ENCODE measurements at places on chromosomes 2 and 18.

GRCh38 chr2:207319316-207319715 is 153.6 kb upstream of the KLF7 start:
- no peak for DNase-seq

DNA sequence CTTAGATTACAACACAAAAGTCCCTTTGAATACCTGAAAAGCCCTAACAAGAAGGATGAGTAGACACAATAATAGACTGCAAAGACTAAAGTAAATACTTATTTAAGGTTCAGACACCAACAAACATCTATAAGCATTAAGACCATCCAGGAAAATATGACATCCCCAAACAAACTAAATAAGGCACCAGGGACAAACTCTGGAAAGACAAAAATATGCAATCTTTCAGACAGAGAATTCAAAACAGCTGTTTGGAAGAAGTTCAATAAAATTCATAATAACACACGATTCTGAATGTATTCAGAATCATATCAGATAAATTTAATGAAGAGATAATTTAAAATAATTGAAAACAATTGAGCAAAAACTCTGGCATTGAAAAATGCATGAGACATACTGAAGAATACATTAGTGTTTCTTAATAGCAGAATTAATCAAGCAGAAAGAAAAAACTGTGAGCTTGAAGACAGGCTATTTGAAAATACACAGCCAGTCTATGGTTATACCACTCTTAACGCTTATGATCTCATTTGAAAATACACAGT is 1388.8 kb downstream of the DSC3 start:
- DNase-seq = no peak

DNA sequence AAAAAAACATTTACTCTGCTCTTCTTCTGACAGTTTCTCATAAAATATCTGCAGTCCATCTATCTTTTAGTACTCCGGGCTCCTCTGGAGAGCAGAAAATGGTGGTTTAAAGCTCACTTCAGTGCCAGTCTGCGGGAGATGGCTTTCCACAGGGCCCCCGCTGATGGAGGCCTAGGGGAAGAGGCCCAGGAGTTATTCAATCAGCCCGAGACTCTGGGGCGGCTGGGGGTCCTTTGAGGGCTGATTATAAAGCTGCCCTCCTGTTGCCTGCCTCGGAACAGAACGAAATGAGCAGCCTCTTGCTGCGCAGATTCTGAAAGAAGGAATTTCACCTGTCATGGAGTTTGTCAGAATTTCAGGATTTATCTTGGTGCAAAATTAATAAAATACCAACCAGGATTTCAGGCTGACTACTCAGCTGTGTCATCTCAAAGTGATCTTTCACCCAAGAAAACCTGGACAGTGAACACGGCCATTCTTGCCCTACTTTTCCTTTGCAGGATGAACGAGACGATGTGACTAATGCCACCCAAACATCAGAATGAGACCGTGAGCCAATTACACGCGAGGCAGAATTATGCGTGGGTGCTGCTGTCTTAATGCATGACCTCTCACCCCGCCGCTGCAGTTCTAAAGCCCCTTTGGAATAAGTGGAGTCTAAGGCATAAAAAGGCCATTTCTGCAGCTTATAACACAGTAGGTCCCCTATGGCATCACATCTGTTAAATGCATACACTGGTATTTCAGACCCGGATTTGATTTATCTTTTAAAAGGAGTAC is 273.8 kb downstream of the ZNF521 start:
- DNase-seq = no peak

- DNase-seq = peak; percentile 38
Observed at GRCh38 chr2:237291138-237291792, 122.7 kb downstream of the COL6A3 start.

DNA sequence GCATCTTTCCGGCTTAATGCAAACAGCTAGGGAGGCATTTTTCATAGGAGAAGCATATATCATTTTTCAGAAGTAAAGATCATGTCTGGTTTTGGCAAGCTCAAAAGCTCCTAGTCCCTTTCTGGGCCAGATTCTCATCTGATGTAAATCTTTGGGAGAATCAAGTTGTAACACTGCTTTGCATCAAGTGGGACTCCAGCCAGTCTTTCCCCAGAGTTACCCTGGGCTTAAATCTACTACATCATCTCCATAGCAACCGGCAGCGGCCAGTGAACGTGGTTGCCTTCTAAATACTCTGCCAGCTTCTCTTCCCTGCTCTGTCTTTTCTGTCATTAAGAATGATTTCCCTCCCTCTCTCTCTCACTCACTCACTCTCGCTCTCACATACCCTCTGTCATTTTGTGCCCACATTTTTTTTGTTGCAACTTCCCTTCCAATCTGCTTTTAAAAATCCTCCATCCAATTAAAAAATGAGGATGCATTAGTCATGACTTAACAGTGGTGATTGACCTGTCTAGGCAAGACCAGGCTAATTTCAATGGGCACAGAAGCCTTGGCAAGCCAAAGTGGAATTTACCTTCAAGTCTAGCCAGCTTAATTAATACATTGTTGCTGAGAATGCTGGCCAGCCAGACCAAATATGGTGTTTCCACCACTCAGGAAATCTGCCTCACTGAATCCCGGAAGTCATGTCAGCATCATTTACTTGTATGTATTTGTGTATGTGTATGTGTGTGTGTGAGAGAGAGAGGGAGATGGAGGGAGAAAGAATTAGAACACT is 93.0 kb downstream of the NRP2 start:
- no peak for DNase-seq

- DNase-seq = no peak
Observed at GRCh38 chr2:179235463-179236108, 29.0 kb downstream of the SESTD1 start.
